CD4-positive, alpha-beta T cell treated with Interleukin-12 subunit alpha and Interleukin-12 subunit beta, for 1 hour (primary cell): ENCODE measurements at places on chromosomes 2 and 18.

- DNase-seq: no peak
These were observed 54.9 kb upstream of the BZW1 start for GRCh38 chr2:200756618-200757321.

- DNase-seq: no peak
These were observed 513 bp downstream of the THOC1 start for GRCh38 chr18:267380-267687.

- DNase-seq: peak; percentile 39
These were observed 18.4 kb upstream of the WIPF1 start for GRCh38 chr2:174615871-174616436.

- DNase-seq: no peak
These were observed 29.5 kb downstream of the RAB31 start for GRCh38 chr18:9737472-9738121.

DNA sequence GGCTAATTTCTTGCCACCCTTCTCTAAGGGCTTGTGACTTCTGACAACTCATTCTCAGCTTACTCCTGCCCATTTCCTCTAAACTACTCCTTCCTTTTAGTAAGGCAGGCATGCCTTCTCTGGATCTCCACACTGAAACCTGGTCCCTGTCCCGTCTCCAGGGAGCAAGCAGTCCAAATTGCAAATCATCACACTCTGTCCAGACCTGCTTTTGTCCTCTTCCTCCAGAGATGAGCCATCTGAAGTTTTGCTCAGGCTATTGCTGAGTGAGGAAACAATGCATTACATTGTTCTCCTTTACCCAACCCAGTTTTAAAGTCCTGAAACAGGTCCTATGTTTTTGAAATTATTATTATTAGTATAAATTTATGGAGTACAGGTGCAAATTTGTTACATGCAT lies 57.3 kb downstream of the ARHGAP25 start:
- no peak for DNase-seq

DNA sequence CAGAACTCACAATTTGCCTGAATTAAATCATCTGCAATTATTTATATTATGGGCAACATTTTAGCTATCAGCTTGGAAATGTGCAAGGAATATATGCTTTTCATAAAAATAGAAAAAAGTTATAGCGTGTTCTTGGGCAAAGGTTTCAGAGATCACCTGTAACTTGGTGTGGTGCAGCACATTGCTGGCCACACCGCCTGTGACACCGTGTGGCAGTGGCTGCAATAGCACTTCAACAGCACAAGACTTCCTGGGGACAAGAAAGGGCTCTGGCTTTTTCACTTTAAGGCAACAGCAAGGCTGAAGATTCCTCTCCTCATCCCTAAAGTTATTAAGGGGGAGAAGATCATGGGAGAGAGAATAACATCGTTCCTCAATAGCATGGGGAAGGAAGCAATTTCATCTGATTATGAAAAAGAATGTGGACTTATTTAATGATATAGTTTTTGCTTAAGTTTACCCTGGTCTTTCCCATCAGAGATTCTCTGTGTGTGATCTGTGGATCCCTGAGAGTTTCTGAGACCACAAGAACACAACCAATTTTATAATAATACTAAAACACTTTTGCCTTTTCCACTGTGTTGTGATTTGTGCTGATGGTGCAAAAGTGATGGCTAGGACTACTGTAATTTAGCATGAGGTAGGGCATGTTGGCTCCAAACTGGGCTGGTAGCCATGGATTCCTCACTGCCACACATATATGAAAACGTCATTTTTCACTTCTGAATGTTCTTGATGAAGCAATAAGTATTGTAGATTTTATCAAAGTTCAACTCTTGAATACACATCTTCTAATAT lies 15.0 kb upstream of the SERPINB3 start:
- no peak for DNase-seq

DNA sequence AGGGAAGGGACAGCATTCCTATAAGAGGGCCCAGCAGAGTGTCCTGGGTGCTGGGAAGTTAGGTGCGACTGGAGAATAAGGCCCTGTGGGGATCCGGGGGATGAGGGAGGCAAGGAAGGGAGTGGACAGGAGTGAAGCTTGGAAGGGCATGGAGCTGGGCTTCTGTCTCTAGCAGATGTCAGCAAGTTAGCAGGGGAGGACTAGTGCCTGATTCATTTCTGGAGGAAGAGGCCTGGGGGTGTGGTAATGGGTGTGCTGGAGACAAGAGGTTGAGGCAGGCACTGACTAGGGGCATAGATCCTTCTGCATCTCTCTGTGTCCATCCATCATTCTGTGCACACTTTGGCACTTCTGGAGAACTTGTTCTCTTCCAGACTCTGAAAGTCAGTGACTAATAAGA lies 134.7 kb downstream of the ACOXL start:
- no peak for DNase-seq

DNA sequence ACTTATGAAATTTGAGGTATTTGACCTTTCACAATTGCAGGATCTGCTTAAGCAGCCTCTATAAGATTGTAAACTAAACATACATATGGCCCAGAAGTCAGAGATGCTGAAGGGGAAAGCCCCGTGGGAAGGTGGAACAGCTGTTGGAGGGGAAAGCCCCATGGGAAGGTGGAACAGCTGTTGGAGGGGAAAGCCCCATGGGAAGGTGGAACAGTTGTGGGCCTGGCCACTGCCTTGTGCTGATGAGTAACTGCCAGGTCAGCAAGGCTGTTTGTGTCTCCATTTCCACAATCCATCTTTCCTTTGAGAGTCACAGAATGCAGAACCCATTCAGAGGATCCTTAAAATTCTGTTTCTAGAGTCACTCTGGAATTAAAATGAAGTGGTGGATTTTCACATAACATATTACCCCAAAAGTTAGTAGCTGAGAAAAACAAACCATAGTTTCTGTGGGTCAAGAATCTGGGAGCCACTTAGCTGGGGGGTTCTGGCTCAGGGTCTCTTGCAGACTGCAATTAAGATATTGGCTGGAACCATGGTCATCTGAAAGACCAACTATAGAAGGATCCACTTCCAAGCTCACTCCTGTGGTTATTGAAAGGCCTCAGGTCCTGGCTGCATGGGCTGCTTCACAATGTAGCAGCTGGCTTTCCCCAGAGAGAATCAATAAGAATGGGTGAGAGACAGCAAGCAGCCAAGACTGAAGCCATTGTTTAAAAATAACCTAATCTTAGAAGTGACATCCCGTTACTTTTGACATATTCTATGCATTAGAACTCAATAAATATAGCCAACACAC lies 86.6 kb upstream of the CAVIN2 start:
- no peak for DNase-seq

DNA sequence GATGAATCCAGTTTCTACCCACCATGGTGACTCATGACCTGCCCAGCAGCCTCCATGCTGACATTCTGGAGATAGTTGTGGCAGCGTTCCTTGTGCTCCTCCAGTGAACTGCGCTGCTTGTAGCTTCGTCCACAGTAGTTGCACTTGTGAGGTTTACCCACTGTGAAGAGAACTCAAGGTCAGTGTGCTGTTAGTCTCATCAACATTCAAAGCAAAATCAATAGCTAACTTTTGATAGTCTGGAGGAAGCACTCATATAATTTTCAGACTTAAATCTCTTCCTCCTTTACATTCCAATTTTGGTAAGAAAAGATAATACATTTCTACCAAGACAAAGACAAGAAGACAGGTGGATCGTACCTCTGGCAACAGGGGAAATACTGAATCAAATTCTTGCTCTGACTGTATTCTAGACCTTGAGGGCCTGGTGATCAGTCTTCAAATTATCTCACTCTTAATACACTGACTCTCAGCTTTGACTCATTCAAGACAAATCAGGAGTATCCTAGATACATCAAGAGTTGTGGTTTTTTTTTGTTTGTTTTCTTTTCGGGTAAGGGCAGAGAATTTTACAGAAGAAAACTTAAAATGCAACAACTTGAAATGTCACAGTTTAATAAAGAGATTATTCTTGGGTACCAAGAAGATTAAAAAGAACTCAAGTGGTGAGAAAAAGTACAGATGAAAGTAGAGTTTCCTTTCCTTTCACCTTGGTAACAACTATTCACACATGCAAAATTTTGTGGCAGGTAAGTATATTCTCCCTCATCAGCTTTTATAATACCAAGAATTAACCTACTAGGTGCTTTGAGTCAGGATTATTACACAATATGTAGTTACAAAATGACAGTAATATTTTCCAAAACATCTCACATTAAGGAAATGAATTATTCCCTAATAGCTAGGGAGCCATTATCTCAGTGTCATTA lies 129.2 kb downstream of the IKZF2 start:
- no peak for DNase-seq

GRCh38 chr2:100909534-100910081 lies 89.7 kb downstream of the NPAS2 start:
- no peak for DNase-seq

DNA sequence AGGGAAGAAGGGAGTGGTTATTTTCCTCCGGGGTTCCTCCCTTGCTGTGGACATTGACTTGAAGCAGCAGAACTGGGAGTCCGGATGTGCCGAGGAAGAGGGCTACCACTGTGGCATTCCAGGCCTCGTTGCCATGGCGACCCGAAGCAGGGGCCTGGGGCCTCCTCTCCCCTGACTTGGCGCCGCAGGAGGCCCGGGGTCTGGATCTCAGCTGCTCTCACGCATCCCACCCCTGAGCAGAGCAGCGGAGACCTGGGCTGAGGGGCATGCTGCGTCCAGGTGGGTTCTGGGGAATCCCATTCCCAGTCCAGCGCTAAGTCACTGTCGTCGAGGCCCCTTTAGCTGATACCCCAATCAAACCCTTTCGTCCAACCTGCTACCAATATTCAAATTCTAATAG lies 100.2 kb downstream of the BCL11A start:
- no peak for DNase-seq

DNA sequence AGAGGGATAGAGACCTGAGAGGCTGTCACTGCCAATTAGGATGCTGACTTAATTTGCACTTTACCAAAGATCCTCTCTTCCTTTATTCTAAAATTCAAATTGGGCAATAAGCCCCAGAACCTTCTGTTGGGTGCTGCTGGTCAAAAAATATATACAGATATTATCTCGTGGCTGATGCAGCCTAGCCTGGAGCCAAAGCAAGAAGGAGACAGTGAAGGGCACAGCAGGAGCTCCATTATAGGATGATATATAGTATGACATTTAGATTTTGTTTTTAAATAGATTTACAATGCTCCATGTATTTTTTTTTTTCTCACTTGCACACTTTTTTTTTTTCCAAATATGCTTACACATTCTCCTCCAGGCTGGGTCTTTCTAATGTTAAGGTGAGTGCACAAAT lies 579.3 kb downstream of the PIK3C3 start:
- no peak for DNase-seq
